ENCODE measurements at places on chromosomes 2 and 18.

GRCh38 chr2:230955163-230955737, 30.2 kb upstream of the GPR55 start:
- DNase-seq: no peak

GRCh38 chr2:241260911-241261310, 54.6 kb downstream of the HDLBP start:
- DNase-seq: no peak

GRCh38 chr2:222076973-222077690, 221.7 kb downstream of the PAX3 start:
- no peak for DNase-seq

DNA sequence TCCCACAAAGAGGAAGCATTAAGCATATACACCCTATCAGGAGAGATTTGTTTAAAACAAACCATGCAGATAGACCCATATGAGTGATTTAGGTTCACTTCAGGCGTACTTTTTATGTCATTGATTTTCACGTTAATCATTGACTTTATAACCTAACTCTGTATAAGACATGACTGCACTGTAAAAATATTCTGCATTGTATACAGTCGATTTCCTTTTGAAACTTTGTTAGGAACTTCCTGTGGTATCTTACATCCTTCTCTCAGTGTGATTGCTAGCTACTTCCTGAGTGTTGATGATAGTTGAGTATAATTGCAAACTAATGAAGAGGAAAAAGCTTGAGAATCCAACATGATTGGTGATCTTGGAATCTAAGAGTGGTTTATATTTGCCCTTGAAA, 69.4 kb downstream of the XIRP2 start:
- DNase-seq: no peak

DNA sequence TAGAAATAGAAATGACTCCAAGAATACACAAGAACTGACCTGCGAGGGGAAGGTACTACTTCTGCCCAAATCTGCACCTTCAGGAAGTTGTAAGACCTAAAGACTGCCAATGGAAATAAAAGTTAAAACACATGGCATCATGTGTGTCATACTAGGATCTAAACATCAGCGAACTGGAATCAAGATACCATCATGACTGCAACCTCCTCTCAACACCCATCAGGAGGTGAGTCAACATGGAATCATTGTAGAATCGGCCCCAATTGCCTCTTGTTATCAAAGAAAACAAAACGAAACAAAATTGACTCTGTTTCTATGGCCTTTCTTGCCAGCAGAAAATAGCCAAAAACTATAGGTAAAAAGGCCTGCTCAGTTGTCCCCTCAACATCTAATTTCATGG, 15.1 kb downstream of the RDH14 start:
- DNase-seq: no peak

DNA sequence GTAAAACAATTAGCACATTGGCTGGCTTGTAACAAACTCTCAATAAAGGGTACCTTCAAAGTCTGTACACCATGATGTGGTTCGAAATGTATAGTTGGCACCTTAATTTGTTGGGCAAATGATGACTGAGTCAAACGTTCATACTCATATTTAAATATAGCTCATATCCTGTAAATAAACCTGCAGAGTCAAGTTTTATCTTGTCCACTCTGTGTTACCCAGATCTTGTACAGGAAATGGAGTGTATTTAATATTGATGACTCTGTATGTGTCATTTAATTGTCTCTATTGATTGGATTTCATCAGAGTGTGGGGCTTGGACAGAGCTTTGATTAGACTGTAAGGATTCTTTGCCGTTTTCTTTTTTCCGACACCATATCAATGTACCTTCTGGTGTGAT, 805.6 kb upstream of the ZEB2 start:
- no peak for DNase-seq

GRCh38 chr2:189585226-189585756, 4.7 kb upstream of the SLC40A1 start:
- no peak for DNase-seq

GRCh38 chr2:3823748-3824147, 120.4 kb downstream of the DCDC2C start:
- no peak for DNase-seq

GRCh38 chr18:28127763-28128658, 48.9 kb downstream of the CDH2 start:
- DNase-seq: no peak

GRCh38 chr18:7856733-7857132, 289.6 kb downstream of the PTPRM start:
- no peak for DNase-seq

DNA sequence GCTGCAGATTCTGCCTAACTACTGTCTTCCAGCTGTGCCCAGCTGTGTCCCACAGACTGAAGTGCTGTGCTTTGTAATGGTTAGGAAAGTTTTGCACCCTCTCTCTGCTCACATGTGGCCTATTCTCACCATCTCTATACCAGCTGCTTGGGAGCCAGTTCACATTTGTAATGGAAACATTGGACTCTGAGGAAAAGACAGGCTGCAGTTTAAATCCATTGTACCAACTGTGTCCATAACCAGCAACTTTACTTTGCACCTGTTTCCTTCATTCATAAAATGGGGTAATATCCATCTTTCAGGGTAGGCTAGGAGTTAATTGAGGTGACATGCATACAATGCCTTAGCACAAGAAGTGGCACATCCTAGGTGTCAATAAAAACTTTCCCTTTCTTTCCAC, 344.0 kb downstream of the TNS1 start:
- DNase-seq: no peak

GRCh38 chr2:15223887-15224286, 337.2 kb downstream of the NBAS start:
- no peak for DNase-seq

GRCh38 chr2:41967476-41968181, 80.2 kb upstream of the PKDCC start:
- DNase-seq: no peak

DNA sequence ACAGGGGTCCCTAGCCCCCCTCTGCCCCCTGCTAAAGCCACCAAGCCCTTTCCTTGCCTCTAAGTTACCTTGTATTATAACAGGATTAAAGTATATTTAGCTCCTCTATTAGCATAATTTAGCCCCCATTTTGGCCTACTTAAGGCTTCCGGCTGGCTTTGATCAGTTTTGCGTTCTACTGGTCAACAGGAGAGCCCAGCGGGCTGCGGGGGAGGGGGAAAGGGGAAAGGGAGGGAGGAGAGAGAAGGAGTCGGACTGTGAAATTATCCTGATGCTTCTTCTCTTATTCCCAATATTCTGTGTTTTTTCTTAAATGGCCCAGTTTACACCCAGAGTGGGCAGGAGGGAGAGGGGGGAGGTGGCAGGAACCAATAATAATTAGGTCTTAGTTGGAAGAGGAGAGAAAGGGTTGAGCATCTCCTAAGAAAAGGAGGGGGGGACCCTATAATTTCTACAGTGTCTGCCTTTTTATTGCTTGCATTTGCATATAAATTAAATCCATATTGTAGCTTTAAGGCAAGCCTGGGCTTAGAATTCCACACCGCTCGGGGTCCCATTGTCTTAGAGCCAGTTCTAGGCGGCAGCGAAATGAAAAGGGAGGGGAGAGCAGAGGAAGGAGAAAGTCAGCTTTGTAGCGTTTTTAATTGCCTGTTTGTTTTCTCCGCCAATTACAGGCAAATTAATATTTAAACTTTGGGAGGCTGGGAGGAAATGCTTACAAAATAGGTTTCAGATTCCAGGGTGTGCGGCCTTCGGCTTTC, 39.6 kb downstream of the EN1 start:
- DNase-seq: no peak

DNA sequence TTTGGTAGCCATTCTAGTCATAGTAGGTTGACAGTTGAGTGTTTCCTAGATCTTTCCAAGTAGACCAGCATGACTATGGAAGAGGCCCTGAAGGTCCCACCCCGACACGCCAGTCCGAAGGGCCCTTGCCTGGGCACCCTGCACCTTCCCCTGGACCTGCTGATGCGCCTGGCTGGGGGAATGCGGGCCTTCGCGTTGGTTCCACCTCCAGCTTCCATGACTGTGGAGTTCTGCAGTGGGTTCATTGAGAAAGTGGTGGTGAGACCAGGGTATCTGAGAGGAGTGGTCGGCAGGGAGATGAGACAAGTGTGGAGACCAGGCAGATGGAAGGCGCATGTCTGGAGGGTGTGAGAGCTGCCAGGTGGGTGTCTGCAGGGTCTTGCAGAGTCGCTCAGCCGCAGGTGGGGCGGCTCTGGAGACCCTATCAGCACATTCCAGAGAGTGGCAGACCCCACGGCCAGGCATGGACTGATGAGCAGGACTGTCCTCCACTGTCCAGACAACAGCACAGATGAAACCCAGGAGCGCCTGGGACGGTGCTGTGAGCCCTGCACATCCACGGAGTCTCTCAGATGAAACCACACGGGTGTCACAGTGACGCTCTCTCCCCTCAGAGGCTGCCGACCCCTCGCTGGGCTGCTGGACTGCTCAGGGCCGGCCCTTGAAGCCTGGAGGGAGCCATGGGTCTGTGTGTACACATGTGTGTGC, 182.5 kb upstream of the HDAC4 start:
- no peak for DNase-seq

DNA sequence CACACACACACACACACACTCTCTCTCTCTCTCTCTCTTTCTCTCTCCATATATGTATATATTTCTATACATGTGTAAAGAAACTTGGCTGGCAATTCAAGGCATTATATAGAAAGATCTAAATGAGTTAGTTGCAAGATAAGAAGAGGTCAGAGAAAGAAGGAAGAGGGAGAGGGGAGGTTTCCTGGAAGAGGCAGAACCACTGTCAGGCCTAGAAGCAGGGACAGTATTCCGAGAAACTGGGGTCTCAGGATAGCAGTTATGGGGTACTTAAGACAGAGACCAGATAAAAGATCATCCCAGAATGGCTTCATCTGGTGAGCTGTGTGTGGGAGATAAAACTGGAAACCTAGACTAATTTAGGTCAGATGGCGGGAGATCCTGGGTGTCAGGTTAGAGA, 180.8 kb downstream of the CAMKMT start:
- no peak for DNase-seq

- peak; percentile 27 for DNase-seq
Measured at GRCh38 chr2:96116879-96117533, 635 bp upstream of the ADRA2B start.

DNA sequence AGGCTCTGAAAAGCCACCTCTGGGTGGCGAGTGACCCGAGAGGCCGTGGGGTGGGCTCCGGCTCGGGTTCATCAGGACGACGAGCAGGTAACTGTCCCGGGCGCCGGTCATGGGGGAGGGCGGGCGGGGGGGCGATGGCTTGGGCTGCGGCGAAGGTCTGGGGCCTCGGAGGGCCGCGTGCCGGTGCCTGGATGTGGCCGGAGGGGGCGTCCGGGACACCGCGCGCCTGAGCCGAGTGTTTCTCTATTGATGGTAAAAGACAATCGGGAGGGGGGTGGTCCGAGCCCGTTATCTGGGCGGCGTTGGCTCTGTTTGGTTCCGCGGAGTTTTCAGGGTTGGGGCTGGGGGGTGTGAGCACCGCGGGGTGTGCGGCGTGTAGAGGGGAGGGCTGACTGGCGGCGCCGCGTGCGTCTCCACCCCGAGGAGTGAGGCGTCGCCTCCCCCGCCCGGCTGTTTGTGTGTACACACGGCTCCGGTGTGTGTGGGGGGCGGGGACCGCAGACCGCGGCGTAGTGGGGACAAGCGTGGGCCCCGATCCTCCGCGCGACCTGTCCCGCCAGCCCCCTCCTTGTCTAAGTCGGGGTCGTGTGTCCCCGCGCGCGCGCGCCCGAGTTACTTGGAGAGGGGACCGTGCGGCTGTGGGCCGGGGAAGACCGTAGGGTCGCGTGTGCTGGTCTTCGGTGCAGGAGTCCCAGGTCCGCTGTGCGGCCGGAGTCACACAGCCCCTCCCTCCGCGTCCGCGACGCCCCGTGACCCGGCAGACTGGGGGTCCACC, 1.6 kb downstream of the CTIF start:
- peak; percentile 46 for DNase-seq

DNA sequence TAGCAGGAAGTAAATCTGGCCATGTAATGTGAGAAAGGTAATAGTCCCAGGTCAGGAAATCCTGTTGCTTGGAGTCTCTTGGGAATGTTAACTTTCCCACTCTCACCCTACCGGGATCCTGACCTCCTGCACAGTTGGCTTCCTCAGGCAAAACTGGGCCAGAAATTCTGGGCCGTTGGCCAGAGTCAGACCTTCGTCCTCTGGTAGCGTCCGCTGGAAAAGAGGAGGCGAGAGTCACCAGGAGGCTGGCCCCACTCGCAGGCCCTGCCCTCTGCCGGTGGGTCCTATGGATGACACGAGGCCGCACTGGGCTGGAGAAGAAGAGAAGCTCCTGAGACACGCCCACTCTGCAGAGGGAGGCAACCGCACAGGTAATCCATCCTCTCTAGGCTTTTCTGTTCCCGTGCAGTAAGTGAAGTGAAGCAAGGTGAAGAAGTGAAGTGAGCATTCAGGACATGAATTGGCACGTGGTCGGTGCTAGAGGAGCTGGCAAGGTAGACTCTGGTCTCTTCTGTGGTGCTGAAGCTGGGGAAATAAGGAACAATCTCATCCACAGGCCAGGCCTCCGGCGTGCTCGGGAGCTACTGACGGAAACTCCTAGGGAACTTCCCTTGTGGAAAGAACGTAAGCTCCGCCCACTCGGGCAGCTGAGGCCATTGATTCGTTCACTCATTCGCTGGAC, 182.7 kb upstream of the GLI2 start:
- no peak for DNase-seq

DNA sequence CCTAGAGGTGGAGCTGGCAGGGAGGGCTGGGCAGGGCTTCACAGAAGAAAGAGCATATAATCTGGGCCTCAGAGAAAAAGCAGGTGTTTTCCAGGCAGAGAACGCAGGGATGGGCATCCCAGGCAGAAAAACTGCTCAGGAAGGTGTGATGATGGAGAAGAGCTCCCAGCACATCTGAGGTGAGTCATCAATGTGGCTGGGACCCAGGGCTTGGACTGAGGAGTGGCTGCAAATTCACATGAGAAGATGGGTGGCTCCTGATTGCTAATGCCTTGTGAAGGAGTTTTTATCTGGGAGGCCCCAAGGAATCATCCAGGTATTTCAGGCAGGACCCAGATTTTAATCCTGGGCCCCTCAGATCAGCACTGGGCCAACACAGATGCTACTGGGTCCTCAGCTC, 10.2 kb downstream of the IL1F10 start:
- DNase-seq: no peak

- DNase-seq: peak; percentile 9
Measured at GRCh38 chr2:236073867-236074655, 94.1 kb downstream of the GBX2 start.

Measured in hematopoietic multipotent progenitor cell treated with erythropoietin and hydrocortisone succinate and interleukin-3 and kit ligand, for 17 days (in vitro differentiated cells).